ENCODE measurements at places on chromosomes 13 and 19.

- no peak for DNase-seq
Observed at GRCh38 chr19:10190026-10190425, 4.7 kb downstream of the DNMT1 start.

DNA sequence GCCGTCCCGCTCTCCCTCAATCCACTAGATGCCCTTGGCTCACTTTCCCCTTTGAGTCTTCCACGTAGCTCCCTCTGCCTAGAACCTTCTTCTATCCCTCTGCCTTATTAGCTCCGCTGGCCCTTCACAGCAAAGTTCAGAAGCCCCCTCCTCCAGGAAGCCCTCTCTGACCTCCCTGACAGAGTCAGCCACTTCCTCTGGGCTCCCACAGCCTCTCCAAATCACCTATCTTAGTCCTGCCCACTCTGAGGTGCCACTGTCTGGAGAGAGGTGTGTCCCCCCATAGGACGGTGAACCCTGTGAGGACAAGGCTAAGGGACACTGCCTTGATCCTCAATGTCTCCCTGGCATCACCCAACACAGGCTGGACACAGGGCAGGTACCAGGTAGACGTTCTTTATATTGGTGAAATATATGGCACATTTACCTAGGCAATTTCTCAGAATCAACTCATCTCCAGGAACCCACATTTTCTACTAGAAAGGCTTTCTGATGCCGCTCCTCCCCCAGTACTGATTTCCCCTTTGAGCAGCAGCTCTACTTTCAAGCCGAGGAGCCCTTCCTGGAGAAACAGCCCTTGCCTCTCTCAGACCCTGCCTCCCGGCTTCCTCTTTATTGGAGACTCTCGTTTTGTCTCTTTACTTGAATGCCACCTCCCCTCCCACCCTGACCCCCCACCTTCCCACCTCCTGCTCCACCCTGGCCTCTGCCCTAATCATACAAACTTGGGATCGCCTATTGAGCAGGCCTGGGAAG, 3.4 kb upstream of the TGFB1 start:
- DNase-seq, result no peak

DNA sequence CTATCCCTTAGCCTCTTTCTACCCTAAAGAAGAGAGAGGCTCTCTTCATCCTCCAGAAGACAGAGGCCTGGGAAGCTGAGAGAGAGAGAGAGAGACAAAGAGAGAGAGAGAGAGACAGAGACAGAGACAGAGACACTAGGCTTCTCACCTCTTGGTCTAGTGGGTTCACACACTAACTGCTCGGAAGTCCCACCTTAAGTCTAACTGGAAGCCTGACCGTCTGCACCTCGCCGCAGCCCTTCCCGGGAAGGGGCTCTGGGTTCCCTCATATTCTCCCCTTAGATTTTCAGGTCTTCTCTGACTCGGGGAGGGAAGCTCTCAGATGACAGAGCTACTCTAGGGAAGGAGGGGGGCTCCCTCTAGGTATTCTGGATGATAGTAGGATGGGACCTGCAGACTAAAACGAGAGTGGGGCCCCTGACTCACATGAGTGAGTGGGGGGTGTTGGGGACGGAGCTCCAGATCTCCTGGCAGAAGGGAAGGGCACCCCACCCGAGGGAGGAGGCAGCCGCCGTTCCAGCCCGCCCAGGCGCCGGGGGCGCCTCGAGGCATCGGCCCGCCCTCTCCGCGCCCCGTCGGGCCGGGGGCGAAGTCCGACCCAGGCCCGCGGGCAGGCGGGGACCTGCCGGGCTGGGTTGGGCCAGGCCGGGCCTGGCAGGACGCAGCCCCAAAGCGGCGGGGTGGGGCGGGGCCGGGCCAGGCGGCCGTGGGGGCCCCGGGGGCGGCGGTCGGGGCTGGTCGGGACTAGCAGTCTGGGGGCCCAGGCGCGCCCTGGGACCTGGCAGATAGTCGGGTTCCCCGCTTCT, 2.0 kb upstream of the JUNB start:
- DNase-seq, result peak; percentile 57

- no peak for DNase-seq
Observed at GRCh38 chr13:19289180-19289579, 107.6 kb upstream of the TUBA3C start.

GRCh38 chr19:19460258-19460731, 54.8 kb downstream of the GATAD2A start:
- DNase-seq, result no peak

DNA sequence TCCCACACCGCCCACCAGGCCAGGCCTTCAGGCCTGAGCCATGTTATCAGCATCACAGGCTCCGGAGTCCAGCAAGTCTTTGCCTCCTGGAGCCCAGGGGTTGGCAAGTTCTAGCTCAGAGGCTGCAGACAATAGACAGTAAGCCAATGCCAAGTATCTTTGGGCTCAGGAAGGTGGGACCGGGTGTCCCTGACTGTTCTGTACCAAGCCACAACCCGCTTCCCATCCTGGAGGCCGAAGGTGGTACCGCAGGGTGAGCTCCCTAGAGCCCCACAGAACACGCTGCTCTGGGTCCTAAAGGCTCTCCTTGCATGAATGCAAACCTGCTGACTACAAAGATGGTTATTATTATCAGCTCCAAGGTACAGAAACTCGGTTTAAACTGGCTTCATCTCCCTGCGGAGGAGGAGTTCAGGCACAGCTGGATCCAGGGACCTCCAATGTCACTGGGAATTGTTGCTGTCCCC, 5.5 kb upstream of the FSTL3 start:
- DNase-seq, result no peak

- no peak for DNase-seq
Observed at GRCh38 chr19:23789246-23789645, 30.6 kb upstream of the ZNF681 start.

- no peak for DNase-seq
Observed at GRCh38 chr19:964761-965694, 19.1 kb upstream of the WDR18 start.

DNA sequence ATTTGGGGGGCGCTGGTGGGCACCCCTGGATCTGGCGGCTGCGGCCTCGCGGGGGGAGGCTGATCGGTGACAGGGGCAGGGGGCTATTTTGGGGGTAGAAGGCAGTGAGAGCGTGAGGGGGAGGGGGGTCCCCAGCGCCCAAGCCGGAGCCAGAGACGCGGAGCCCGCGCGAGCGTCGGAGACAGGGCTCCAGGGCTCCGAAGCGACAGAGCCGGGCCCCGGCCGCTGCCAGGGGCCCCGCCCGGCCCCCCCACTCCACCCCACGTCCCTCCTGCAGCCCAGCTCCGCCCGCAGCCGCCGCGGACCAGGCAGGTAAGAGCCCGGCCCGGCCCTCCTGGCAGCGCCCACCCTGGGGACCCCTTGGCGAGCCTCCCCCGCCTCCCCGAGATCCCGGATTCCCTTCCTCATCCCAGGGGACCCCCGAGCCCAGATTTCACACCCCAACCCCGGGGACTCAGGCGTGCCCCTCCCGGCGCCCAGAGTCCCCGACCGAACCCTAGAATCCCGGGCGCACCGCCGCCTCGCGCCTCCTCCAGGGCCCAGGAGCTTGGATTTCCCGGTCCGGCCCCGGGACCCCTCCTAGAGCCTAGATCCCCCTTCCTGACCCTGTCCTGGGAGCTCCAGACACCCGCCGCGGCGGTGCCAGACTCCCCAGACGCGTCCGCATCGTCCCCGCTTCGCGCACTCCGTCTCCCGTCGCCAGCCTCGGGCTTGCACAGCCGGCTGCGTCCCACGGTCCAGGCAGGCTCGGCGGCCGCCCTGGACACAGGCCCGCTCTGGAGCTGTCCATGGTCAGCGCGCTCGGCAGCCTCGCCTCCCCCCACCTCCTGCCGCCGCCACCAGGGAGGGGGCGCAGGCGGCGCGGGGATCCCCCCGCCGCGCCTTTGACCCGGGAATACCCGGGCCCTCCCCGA, at the start of gene PPFIA3:
TSS of gene PPFIA3 (plus strand) at position 134 of the 914 bp plus-strand sequence. CDS start 8,330 bp downstream, outside the sequence.
- peak; percentile 80 for DNase-seq

GRCh38 chr13:67554286-67554685, 324.1 kb upstream of the PCDH9 start:
- no peak for DNase-seq

GRCh38 chr13:40169476-40169875, 497.0 kb downstream of the FOXO1 start:
- DNase-seq, result no peak
